ENCODE measurements at places on chromosomes 1 and 21. TPM values are rescaled to one million over a fixed set of nuclear protein-coding genes. Genes with fewer than 3 reads are reported as not detected.

The FCRL4 gene
- not detected for total RNA-seq

The GJA5 gene
- total RNA-seq, result 0.44 TPM

The CLDN8 gene
- not detected for total RNA-seq

The AQP10 gene
- total RNA-seq, result not detected

The PBXIP1 gene
- total RNA-seq, result 28.8 TPM

The S100A2 gene
- 2.4 TPM for total RNA-seq

The HCN3 gene
- 0.89 TPM for total RNA-seq

The KLHDC9 gene
- 1.3 TPM for total RNA-seq

The NRIP1 gene
- total RNA-seq, result 42.0 TPM

The CLDN19 gene
- not detected for total RNA-seq

The ZNF697 gene
- 19.9 TPM for total RNA-seq

The INAVA gene
- total RNA-seq, result not detected

The DCST1 gene
- total RNA-seq, result not detected

The REN gene
- 0.77 TPM for total RNA-seq

The ZBTB18 gene
- 14.4 TPM for total RNA-seq

The RYR2 gene
- not detected for total RNA-seq

The CENPF gene
- 48.5 TPM for total RNA-seq

The HES3 gene
- not detected for total RNA-seq

The TRIM62 gene
- total RNA-seq, result 1.4 TPM

The MATN1 gene
- not detected for total RNA-seq

The CD1B gene
- not detected for total RNA-seq

The FOXD3 gene
- total RNA-seq, result not detected
